ENCODE measurements at places on chromosomes 1 and 21. TPM values are rescaled to one million over a fixed set of nuclear protein-coding genes. Genes with fewer than 3 reads are reported as not detected.

Gene MTOR
- total RNA-seq = 48.7 TPM

Gene SMIM11
- 0.41 TPM for total RNA-seq

Gene OLIG1
- total RNA-seq = not detected

Gene CYP4A11
- total RNA-seq = not detected

Gene WNT2B
- 15.4 TPM for total RNA-seq

Gene HSD3B1
- not detected for total RNA-seq

Gene RIPK4
- 6.3 TPM for total RNA-seq

Gene PER3
- 19.8 TPM for total RNA-seq

Gene KCNK2
- 1.8 TPM for total RNA-seq

Gene ADAM30
- total RNA-seq = not detected

Gene TIAM1
- 15.2 TPM for total RNA-seq

Gene ETV3L
- total RNA-seq = not detected

Gene METTL18
- total RNA-seq = 13.0 TPM

Gene FNDC10
- total RNA-seq = 0.54 TPM
